ENCODE measurements at places on chromosomes 16 and 17.

- no peak for DNase-seq
These were observed at the start of gene RPRML for GRCh38 chr17:46979147-46979863. TSS of gene RPRML (minus strand) at chr17:46979253. CDS start at chr17:46979007, 246 bp downstream.

- no peak for DNase-seq
These were observed 229.3 kb downstream of the RBFOX1 start for GRCh38 chr16:7561908-7562405.

- DNase-seq, result no peak
These were observed 66.6 kb upstream of the CLEC18B start for GRCh38 chr16:74487634-74488495.

DNA sequence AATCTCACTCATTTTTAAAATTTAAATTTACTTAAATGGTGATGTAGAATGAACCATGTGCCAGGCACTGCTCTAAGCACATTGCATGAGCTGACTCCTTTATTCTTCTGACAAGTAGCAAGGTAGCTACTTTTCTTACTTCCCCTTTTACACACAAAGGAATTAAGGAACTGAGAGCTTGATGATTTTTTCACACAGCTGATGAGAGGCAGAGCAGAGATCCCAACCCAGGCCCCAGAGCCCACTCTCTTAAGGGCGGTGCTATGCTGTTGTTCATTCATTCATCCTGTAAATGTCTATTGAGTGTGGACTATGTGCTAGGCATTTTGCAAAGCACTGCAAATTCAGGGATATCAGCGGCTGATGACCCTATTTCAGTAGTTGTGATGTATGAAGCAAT is 17.9 kb downstream of the SEC14L5 start:
- no peak for DNase-seq

- DNase-seq, result no peak
These were observed 190.4 kb downstream of the WWOX start for GRCh38 chr16:78289844-78290277.

GRCh38 chr16:28569968-28570752 is 16.4 kb downstream of the SGF29 start:
- no peak for DNase-seq

- no peak for DNase-seq
These were observed at the start of gene KIF2B for GRCh38 chr17:53822764-53823163. TSS of gene KIF2B (plus strand) at chr17:53822927. CDS start at chr17:53823034, 107 bp downstream.

GRCh38 chr17:50275279-50275678 is 1.0 kb downstream of the TMEM92 start:
- DNase-seq, result no peak

DNA sequence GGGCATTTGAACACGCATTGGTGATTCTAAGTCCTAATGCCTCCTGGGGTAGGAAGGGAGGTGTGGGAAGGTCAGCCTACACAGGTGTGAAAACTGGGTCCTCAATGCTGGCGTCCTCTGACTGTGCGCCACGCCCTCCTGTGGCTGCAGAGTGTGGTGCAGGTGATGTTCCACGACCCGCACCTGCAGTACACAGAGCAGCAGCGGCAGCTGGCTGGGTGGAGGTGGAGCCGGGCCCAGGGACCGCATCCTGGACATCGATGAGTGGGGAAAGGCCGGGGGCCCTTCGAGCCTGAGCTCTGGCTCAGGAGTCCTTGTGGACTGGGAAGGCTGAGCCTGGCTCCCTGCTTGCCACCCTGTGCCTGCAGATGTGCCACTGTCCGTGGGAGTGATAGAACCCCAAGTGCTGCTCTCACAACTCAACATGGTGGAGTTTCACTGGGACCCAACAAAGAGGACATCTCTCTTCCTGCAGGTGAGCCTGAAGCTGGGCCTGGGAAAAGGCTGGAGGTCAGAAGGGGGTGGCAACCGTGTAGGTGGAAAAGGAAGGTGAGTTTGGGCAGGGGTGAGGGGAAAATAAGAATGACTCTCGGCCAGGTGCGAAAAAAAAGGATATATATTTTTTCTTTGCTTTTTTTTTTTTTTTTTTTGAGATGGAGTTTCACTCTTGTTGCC is 14.0 kb upstream of the STAC2 start:
- DNase-seq, result no peak

DNA sequence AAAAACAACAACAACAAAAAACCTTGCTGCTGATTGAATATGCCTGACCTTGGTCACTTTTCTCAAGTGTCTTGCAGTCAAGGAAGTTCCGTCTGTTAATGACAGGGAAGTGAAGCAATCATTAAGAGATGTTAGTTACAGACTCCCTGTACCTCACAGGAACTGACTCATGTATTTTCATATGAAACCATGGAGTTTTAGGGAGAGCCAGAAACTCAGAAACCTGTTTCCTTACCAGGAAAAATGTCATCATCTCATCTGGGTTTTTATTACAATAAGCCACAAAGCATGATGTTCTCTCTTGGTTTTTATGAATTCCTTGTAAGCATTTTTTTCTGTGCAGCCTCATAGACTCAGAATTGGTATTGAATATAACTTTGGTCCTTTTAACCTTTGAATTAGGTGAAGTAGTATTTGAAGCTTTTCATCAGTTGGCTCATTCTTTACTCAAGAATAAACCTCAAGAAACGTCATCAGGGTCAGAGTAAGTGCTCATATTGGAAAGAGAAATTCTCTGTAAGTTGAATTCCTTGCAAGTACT is 10.3 kb downstream of the LYRM1 start:
- DNase-seq, result no peak

DNA sequence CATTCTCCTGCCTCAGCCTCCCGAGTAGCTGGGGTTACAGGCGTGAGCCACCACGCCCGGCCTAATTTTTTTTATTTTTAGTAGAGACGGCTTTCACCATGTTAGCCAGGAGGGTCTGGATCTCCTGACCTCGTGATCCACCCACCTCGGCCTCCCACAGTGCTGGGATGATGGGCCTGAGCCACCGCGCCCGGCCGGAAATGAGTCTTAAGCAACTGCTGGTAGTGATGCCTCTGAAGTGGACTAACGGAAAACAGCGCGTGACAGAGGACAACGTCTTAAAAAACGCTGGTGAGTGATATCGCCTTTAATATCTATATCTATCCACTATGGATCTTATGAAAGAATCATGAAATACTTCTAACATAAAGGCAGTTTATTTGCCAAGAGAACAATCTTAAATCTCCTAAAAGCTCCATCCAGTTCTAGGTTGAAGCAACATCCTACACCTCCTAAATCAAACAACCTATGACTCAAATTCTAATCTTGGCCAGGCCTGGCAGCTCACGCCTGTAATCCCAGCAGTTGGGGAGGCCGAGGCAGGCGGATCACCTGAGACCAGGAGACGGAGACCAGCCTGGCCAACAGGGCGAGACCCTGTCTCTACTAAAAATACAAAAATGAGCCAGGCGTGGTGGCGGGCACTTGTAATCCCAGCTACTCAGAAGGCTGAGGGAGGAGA is 69.8 kb downstream of the NXN start:
- no peak for DNase-seq

GRCh38 chr16:87344931-87345631 is 27.9 kb upstream of the C16orf95 start:
- DNase-seq, result no peak

- no peak for DNase-seq
These were observed 12.8 kb upstream of the CBX8 start for GRCh38 chr17:79809530-79810129.

DNA sequence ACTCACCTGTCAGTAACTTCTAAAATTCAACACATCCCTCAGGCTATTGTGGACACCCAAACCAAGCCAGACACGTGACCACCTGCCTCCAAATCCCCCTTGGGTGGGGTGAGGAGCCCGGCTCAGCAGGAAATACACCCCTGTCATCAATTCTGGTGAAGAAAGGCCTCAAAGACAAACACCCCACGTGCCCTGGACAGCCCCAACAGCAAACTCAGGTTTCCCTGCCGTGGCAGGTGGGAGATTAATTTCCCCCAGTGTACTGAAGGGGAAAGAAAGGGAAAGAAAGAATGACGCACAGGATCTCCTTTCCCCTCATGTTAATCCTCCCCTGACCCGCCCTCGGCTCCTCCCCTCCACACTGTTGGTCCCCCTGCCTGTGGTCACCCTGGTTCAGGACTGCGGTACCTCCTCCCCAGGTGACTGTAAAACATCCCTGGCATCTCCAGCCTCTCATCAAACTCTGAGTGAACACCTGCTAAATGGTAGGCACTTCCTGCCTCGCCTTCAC is 98.3 kb downstream of the ZNF423 start:
- no peak for DNase-seq

DNA sequence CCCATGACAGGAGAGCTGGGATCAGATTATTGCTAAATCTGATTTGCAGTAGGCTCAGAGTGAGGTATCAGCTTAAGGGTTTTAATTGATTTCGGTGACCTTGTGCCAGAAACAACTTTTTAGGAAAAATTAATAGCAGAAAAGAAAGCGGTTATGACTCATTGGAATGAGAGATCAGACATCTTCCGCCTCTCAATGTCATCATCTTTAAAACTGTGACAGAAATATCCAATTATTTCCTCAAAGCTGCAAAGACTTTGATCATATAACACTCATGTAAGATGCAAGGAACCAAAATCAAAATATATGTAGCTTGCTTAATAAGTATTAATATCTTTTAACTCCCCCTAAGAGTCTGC is 190.1 kb upstream of the FOXF1 start:
- no peak for DNase-seq

GRCh38 chr17:61731330-61731729 is 132.0 kb downstream of the BRIP1 start:
- no peak for DNase-seq

DNA sequence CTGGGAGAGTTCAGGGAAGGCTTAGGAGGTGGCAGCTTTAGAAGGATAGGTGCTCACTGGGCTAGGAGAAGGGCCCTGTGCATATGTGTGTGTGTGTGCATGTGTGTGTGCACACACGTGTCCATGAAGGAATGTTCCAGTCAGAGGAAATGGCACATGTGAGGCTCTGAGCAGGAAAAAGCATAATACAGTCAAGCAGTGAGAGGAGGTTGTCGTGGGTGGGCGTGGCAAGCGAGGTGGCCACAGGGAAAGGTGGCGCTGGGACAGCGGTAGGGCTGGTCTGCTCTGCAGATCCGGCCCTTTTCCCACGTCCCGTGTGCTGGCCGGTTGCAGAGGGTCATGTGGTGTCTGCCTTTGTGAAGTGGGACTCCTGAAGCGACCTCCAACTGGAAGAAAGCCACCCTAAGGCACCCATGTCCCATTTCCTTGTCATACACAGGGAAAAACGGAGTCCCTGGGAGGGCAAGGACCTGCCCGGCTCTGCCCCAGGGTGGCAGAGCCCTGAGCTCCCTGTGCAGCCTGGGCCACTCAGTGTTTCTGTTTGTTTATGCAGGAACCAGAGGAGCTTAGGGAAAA is 40.1 kb downstream of the NT5M start:
- DNase-seq, result no peak

DNA sequence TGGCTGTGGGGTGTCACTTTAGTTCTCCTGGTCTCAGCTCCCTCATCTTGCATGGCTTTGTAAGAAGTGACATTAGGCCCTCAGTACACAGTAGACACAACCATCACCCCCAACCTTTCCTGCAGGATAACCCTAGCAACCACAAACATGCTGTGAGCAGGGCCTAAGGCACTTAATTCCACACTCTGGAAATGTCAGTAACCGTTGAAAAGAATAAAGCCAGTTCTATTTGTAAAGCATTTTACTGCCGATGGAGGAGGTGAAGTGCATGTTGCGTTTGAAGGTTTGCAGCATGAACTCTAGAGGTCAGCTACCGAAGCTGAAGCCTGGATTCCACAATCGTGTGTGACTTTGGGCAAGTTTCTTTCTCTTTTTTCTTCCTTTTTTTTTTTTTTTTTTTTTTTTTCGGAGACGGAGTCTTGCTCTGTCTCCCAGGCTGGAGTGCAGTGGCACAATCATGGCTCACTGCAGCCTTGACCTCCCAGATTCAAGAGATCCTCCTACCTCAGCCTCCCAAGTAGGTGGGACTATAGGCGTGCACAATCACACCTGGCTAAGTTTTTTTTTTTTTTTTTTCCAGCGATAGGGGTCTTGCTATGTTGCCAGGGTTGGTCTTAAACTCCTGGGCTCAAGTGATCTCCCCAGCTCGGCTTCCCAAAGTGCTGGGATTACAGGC is 26.1 kb upstream of the TOB1 start:
- no peak for DNase-seq

DNA sequence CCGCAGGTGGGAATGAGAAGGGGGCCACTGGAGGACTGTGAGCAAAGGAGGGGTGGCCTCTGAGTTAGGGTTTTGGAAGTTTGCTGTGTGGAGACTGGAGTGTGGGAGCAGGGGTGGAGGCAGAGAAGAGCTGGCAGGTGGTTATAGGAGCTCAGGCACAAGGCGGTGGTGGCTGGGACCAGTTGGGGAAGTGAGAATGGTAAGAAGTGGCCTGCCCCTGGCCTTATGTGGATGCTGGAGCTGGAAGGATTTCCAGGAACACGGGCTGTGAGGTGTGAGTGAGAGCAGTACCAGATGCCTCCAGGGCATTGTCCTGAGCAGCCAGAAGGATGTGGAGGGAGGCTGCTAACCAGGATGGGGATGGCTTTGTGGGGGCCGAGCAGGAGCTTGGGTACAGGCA is 277.2 kb downstream of the SNX29 start:
- no peak for DNase-seq

- no peak for DNase-seq
These were observed 18.3 kb upstream of the CBX8 start for GRCh38 chr17:79814974-79815835.

DNA sequence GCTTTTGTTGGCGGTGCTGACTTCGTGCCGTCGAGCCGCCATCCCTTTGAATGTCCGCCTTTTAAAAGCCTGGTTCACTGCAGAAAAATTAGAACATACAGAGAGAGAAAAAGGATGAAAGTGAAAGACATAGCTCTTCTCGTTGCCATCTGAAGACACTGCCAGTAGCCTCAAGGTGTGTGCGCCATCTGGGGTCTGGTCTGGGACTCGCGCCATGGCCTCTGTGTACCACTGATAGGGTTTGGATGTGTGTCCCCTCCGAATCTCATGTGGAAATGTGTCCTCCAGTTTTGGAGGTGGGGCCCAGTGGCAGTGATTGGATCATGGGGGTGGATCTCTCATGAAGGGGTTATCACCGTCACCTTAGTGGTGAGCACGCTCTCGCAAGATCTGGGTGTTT is 15.5 kb downstream of the GSE1 start:
- DNase-seq, result no peak

- DNase-seq, result no peak
These were observed 6.6 kb downstream of the HIC1 start for GRCh38 chr17:2061441-2061958.

- no peak for DNase-seq
These were observed 9.7 kb upstream of the NOG start for GRCh38 chr17:56583772-56584171.

DNA sequence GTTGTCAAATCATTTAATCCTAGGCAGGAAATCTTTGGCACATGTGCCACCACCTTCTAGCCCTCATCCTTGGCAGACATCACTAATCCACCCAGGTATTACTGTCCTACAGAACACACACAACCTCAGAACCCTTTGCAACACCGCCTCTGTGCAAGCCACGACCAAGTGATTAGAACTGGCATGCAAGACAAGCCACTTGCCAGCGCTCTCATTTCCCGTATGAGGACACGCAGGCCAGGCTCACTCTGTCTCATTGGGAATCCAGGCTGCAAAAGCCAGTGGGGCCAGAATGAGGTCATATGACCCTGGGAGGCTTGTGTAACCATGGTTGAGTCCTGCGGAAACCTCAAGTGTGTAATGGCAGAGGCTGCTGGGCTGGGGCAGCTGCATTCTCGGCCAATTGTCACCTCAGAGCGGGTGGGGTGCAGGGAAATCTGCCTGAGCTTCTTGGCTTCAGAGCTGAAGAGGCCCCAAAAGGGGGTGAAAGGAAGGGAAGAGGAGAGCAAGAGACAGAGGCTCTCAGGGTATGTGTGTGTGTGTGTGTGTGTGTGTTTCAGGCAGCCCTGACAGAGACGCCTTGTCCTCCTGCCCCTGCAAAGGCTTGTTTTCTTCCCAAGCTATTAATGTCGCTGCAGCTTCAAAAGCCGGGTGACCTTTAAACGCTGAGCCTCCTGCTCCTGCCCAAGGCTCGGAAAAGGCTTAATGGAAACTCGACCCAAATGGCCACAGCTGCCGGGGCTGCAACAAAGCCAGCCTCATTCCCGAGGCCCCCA is 43.2 kb upstream of the MRPS23 start:
- DNase-seq, result peak; percentile 99

Data from vagina (tissue), 2 donors.